ENCODE measurements at places on chromosomes 7 and 10. TPM values are rescaled to one million over a fixed set of nuclear protein-coding genes. Genes with fewer than 3 reads are reported as not detected.

GRCh38 chr7:148461392-148462179 is 129.0 kb upstream of the C7orf33 start:
- H3K36me3 ChIP-seq, result no peaks in the 10 kb centered on the region
- H3K4me3 ChIP-seq, result no peak overlapping the region
- no peaks in the 10 kb centered on the region for H3K27me3 ChIP-seq
- H3K4me1 ChIP-seq, result no peaks in the 10 kb centered on the region
- H3K27ac ChIP-seq, result no peak overlapping the region
- no peak for DNase-seq

- H3K4me3 ChIP-seq, result no peak overlapping the region
- no peak overlapping the region for H3K27ac ChIP-seq
- no peak for DNase-seq
- H3K4me1 ChIP-seq, result no peaks in the 10 kb centered on the region
- H3K36me3 ChIP-seq, result no peaks in the 10 kb centered on the region
Observed at GRCh38 chr7:6167587-6168476, 104.6 kb downstream of the CYTH3 start.

- H3K36me3 ChIP-seq, result no peaks in the 10 kb centered on the region
- H3K27me3 ChIP-seq, result no peaks in the 10 kb centered on the region
Observed at GRCh38 chr10:89622151-89622550, 22.9 kb downstream of the PANK1 start.

DNA sequence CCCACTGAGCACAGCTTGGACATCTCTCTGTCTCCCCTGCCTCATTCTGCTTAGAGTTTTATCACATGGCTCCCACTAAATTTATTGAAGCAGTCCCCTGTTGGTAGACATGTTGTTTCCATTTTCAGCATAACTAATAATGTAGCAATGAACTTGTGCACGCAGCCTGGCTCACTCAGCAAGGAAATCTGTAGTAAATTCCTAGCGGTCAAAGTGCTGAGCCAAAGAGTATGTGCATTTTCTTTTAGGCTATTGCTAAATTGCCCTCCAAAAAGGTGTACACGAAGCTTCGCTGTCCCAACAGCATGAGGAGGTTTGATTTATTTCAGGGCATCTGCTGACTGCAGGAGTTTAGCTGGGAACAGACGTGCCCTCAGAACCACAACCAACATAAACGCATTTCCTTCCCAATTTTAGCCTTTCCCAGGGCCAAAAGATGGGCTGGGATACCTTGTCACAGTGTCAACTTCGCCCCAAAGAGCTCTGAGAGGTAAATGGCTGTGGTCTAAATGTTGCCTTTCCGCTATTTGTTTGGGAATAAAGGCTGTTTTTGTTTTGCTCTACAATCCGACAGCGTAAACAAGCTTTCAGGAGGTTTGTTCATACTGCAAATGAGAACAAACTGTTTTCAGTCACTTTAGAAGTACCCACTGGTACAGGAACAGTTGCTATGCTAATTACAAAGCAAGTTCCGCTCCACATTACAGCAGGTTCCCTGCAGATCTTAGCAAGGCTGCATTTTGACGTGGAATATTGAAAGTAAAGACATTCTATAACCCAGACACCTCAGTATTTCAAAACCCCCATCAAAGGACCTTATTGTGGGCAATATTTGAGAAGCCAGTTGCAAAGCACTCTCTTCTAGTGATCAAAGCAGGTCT is 16.8 kb downstream of the VSIR start:
- no peaks in the 10 kb centered on the region for H3K27me3 ChIP-seq
- H3K27ac ChIP-seq, result peak overlapping the region; percentile 53
- H3K4me1 ChIP-seq, result peaks cover 94% of the 10 kb centered on the region
- H3K36me3 ChIP-seq, result peaks cover 53% of the 10 kb centered on the region
- DNase-seq, result peak; percentile 65
- H3K4me3 ChIP-seq, result peak overlapping the region; percentile 35

GRCh38 chr7:77498659-77499379 is 38.3 kb upstream of the PTPN12 start:
- DNase-seq, result no peak
- no peaks in the 10 kb centered on the region for H3K27me3 ChIP-seq
- H3K27ac ChIP-seq, result no peak overlapping the region
- no peak overlapping the region for H3K4me3 ChIP-seq

GRCh38 chr7:131265227-131265626 is 62.4 kb upstream of the MKLN1 start:
- no peak for DNase-seq
- no peak overlapping the region for H3K4me3 ChIP-seq
- H3K36me3 ChIP-seq, result no peaks in the 10 kb centered on the region
- H3K27me3 ChIP-seq, result no peaks in the 10 kb centered on the region
- no peak overlapping the region for H3K27ac ChIP-seq

Gene RBP3
- not detected for total RNA-seq

GRCh38 chr7:115078851-115079250 is 157.0 kb downstream of the MDFIC start:
- H3K36me3 ChIP-seq, result no peaks in the 10 kb centered on the region
- no peak overlapping the region for H3K4me3 ChIP-seq
- no peak for DNase-seq
- H3K27ac ChIP-seq, result no peak overlapping the region
- no peaks in the 10 kb centered on the region for H3K27me3 ChIP-seq
- no peaks in the 10 kb centered on the region for H3K4me1 ChIP-seq

GRCh38 chr10:11875494-11876281 is 52.5 kb downstream of the PROSER2 start:
- H3K27me3 ChIP-seq, result no peaks in the 10 kb centered on the region
- H3K36me3 ChIP-seq, result no peaks in the 10 kb centered on the region
- H3K27ac ChIP-seq, result no peak overlapping the region
- H3K4me3 ChIP-seq, result no peak overlapping the region

DNA sequence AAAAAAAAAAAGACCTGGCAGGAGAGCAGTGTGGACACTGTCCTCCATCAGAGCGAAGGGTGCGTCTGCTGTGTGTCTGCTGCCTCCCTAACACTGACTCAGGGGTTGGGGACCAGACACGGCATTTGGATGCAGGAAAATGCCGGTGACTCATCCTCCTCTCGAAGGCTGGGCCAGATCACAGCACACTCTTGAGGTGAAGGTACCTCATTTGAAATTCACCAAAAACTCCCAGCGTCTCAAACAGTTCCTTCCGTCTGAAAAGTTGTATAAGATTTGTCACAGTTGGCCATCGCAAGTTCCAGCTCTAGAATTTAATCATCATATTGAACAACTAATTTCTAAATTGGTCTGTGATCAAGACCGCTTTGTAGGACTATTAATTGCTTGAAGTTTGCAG is 118.1 kb upstream of the LYZL2 start:
- no peak for DNase-seq
- H3K36me3 ChIP-seq, result no peaks in the 10 kb centered on the region
- no peaks in the 10 kb centered on the region for H3K27me3 ChIP-seq
- H3K4me3 ChIP-seq, result no peak overlapping the region

DNA sequence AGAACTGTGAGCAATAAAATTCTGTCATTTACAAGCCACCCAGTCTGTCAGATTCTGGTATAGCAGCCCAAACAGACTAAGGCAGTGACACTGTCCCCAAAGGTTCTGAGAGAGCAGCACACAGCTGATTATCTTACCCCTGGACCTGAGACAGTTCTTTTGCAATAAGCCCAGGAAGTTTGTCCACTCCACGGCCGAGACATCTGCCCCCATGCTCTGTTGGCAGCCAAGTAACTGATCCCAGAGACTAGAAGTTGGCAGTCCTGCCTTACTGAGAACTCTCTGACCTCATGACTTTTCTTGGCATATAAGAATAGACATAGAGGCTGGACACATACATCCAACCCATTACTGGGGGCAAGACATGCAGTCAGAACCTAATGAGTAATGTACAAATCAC is 243.0 kb upstream of the GRB10 start:
- H3K27me3 ChIP-seq, result no peaks in the 10 kb centered on the region
- no peaks in the 10 kb centered on the region for H3K36me3 ChIP-seq
- no peak for DNase-seq

DNA sequence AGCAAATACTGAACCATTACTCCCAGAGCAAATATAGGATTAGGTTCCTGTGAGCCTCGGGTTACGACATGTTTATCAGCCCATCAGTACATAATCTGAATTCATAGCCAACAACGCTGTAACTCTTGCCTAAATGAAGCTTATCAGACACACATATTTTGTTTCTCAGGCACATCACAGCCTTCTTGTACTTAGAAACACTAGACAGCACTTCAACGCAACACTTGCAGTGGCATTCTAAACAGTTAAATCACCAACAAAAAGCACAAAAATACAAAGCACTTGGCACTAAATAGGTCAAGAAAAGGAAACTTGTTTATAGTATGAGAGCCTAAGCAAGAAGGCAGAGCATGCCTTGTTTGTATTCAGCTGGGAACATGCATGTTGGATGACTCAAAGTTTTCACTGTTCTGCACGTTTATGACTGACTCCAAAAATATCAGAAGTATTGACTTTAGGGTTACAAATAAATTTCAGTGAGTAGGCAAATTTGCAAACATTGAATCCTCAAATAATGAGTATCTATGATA is 75.0 kb downstream of the VPS50 start:
- DNase-seq, result no peak
- H3K27me3 ChIP-seq, result no peaks in the 10 kb centered on the region
- no peaks in the 10 kb centered on the region for H3K4me1 ChIP-seq
- H3K27ac ChIP-seq, result no peak overlapping the region
- no peak overlapping the region for H3K4me3 ChIP-seq
- no peaks in the 10 kb centered on the region for H3K36me3 ChIP-seq

Gene IGFBP1
- total RNA-seq, result not detected

- H3K36me3 ChIP-seq, result no peaks in the 10 kb centered on the region
- H3K4me1 ChIP-seq, result no peaks in the 10 kb centered on the region
- no peak for DNase-seq
- no peak overlapping the region for H3K4me3 ChIP-seq
- H3K27ac ChIP-seq, result no peak overlapping the region
Observed at GRCh38 chr7:137978464-137979237, 23.2 kb downstream of the CREB3L2 start.

DNA sequence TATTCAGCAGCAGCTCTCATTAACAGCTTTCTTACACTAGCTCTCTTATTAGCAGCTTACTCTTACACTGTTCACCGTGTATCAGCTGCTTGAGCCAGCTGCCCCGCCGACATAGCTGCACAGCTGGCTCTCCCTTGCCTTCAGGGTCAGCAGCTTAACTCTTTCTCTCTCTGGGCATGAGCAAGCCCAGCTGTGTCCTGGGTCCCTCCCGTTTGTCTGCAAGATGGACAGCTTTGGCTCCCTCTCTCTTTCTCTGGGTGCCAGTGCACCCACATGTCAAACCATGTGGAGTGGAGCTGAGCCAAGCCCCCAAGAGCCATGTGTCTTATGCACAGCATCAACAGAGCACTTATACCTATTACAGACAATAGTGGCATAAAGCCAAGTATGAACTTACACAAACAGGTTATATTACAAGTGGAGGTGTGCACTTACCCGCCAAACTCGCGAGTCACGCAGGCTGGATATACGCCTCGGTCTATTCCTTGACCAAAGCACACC is 35.7 kb upstream of the MTPAP start:
- no peak overlapping the region for H3K27ac ChIP-seq
- no peak overlapping the region for H3K4me3 ChIP-seq
- no peaks in the 10 kb centered on the region for H3K4me1 ChIP-seq
- no peak for DNase-seq
- H3K36me3 ChIP-seq, result no peaks in the 10 kb centered on the region

GRCh38 chr10:11573497-11573896 is 38.0 kb downstream of the USP6NL start:
- no peaks in the 10 kb centered on the region for H3K36me3 ChIP-seq
- no peaks in the 10 kb centered on the region for H3K4me1 ChIP-seq
- H3K27ac ChIP-seq, result no peak overlapping the region
- DNase-seq, result no peak
- H3K27me3 ChIP-seq, result no peaks in the 10 kb centered on the region

DNA sequence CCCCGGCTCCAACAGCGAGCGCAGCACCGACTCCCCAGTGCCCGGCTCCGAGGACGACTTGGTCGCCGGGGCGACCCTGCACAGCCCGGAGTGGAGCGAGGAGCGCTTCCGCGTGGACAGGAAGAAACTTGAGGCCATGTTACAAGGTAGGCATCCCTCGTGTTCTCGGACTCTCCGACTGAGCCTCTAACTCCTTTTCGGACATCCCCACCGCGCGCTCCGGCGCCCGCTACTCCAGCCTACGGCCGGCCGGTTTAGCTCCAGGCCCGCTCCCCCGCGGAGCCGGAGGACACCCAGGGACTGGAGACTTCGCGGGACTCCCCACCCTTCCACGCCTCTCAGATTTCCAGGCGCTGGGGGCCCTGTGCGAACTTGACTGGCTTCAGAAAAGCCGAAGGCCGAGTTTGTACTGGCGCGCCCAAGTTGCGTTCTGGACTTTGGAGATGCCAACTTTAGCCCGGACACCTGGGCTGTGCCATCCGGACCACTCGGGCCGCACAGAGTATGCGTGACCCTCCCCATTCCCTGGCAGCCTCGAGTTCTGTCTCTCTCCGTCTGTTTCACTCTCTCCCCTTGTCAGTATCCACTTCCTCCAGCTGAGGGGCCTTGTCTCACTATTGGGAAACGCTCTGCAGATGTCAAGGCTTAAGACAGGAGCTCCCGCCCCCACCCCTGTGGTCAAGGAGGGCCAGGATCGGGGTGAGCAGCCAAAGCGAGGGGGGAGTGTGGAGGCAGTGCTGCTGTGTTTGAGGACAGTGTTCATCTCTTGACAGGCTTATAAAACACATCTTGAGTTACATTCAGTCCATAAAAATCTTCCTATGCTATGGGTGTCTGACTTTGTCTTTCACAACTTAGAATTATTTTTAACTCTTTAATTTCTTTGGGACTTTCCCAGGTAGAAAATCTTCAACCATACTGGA is 777 bp downstream of the BICC1 start:
- H3K4me1 ChIP-seq, result no peaks in the 10 kb centered on the region
- H3K36me3 ChIP-seq, result no peaks in the 10 kb centered on the region

Gene HTR5A
- total RNA-seq, result not detected

- no peaks in the 10 kb centered on the region for H3K4me1 ChIP-seq
- H3K27me3 ChIP-seq, result no peaks in the 10 kb centered on the region
- no peak for DNase-seq
- H3K4me3 ChIP-seq, result no peak overlapping the region
- no peak overlapping the region for H3K27ac ChIP-seq
Observed at GRCh38 chr10:48493083-48493871, 111.6 kb downstream of the ARHGAP22 start.

GRCh38 chr7:96638669-96639068 is 71.0 kb downstream of the SEM1 start:
- no peaks in the 10 kb centered on the region for H3K27me3 ChIP-seq
- no peak overlapping the region for H3K27ac ChIP-seq
- no peaks in the 10 kb centered on the region for H3K36me3 ChIP-seq
- DNase-seq, result no peak
- no peaks in the 10 kb centered on the region for H3K4me1 ChIP-seq
- no peak overlapping the region for H3K4me3 ChIP-seq

- H3K4me3 ChIP-seq, result no peak overlapping the region
- H3K36me3 ChIP-seq, result no peaks in the 10 kb centered on the region
- no peak for DNase-seq
- no peaks in the 10 kb centered on the region for H3K4me1 ChIP-seq
- no peaks in the 10 kb centered on the region for H3K27me3 ChIP-seq
Observed at GRCh38 chr7:122577449-122578003, 121.4 kb downstream of the RNF133 start.

GRCh38 chr7:120320218-120320961 is 47.4 kb downstream of the KCND2 start:
- no peak for DNase-seq
- H3K27me3 ChIP-seq, result no peaks in the 10 kb centered on the region
- H3K27ac ChIP-seq, result no peak overlapping the region
- no peak overlapping the region for H3K4me3 ChIP-seq

Gene ACTL6B
- total RNA-seq, result not detected

- H3K27me3 ChIP-seq, result no peaks in the 10 kb centered on the region
- DNase-seq, result no peak
- H3K27ac ChIP-seq, result no peak overlapping the region
- H3K36me3 ChIP-seq, result no peaks in the 10 kb centered on the region
Observed at GRCh38 chr7:91683823-91684222, 196.7 kb downstream of the MTERF1 start.

- H3K27ac ChIP-seq, result no peak within 1 kb of the TSS
- H3K4me3 ChIP-seq, result no peak within 1 kb of the TSS
- H3K4me1 ChIP-seq, result peaks cover 11% of the 10 kb centered on the region
Observed at GRCh38 chr7:130491841-130492522, at the start of gene MEST. Gene MEST, plus strand, starts transcription at chr7:130492085. Its CDS starts 229 bp downstream, at chr7:130492314.
